ENCODE measurements at places on chromosomes 6 and 20.
A peak's percentile ranks its signal among the peaks of the same experiment; 100 is the strongest.

DNA sequence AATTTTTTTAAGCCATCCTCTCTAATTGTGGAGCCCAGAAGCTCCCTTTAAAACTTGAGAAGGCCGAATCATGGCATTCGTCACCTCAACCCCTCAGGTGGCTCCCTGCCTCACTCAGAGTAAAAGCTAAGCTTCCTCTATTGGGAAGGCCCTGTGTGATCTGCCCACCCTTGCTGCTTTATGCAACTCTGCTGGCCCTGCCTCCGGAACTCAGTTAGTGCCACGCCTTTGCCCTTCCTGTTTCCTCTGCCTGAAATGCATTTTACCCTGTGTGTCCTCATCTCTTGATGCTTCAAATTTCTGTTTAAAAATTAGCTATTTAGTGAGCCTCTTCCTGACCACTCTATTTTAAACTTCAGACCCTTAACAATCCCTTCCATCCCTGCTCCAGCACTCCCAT, 5.7 kb downstream of the PACRG start:
- no peak for DNase-seq

- no peak for DNase-seq
Observed at GRCh38 chr6:136923954-136924673, 2.0 kb downstream of the SLC35D3 start.

DNA sequence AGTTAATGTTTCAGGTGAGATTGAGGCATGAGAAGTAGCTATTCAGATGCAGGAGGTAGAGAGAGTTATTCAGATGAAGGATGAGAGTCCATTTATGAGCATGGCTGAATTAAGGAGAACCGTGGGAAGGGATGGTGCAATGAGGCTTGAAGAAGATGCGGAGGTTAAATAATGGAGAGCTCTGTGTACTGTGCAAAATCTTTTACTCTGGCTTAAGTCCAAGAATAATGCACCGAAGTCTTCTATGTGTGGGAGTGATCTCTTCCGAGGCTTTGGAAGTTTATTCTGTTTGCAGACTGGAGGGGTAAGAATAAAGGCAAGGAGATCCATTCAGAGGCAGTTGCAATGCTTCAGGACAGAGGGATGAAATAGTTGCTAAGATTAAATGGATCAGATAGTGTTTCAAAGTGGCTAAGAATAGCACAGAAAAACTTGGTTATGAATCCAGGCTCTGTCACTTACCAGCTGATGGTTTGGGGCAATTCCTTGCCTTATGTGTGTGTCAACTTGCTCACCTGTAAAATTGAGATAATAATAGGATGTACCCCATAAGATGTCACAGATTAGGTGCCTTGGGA, 467.1 kb downstream of the HDGFL1 start:
- DNase-seq: no peak

DNA sequence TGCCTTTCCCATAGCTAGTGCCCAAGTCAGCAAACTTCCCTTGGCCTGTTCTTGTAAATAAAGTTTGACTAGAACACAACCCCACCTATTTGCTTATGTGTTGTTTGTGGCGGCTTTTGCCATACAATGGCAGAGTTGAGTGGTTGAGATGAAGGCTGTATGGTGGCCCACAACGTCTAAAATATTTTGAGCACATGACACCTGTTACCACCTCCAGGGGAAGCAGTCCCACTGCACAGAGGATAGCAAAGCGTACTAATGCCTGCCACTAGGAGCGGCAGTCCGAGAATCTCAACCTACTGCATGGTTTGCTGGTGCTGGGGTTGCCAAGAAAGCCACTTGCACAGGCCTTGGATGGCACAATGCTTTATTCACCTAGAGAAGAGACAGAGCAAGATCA, 58.6 kb downstream of the TGM2 start:
- DNase-seq: no peak

- DNase-seq: no peak
Observed at GRCh38 chr6:106688177-106688951, 59.0 kb downstream of the QRSL1 start.

DNA sequence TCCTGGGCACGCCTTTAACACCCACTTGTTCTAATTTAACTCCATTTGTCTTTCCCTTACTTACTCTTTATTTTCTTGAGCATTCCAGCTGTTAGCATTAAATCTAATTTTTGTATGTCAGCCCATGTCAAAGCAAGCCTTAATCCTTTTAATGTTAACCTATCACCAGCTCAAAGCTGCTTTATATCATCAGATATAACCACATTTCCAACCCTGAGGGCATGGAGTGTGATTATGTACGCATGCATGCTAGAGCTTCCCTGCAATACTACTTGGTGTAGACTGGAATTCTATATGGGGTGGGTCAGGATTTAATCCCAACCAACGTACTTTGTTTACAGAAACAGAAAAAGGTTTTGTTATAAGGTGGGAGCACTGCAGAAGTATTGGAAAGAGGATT, 139.4 kb upstream of the HMGN3 start:
- DNase-seq: peak; percentile 88

- peak; percentile 17 for DNase-seq
Observed at GRCh38 chr20:1900321-1900801, 5.2 kb downstream of the SIRPA start.

DNA sequence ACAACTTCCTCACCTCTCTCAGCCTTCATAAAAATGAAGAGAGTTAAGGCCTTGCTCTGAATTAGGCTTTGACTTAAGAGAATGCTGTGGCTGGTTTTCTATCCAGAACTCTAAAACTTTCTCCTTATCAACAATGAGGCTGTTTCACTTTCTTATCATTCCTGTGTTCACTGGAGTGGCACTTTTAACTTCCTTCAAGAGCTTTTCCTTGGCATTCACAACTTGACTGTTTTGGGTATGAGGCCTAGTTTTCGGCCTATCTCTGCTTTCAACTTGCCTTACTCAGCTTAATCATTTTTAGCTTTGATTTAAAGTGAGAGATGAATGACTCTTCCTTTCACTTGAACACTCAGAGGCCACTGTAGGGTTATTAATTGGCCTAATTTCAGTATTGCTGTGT, 4.3 kb upstream of the LOC128125822 start:
- no peak for DNase-seq

DNA sequence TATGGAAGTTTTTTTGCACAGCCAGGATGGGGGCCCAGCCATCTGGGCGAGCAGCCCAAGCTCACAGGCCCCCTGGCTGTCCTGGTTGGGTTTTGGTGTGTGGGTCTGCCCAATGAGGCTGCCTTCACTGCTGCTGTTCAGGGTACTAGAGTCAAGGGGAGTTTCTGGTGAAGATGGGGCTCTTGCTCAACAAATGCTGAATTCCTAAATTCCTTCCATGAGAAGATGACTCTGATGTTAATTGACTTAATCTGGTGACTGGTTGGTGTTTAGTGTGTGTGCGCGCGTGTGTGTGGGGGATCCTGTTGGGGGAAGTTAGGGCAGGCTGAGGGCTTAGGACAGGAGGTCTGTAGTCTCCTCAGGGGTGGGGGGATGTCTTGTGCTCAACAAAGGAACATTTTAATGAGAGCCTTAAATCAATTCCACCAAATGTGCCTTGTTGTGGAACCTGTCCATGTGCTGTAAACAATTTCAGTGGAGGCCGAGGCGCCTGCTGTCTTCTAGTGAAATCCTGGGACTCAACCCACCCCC, 1.9 kb downstream of the PTK7 start:
- no peak for DNase-seq

Data from SJCRH30 (cell line).